ENCODE measurements at places on chromosomes 12 and 14.

- no peak for DNase-seq
Observed at GRCh38 chr14:90611936-90612335, 204.3 kb downstream of the TTC7B start.

- no peak for DNase-seq
Observed at GRCh38 chr12:130589540-130590317, 126.4 kb downstream of the RIMBP2 start.

- DNase-seq: no peak
Observed at GRCh38 chr12:120821878-120822277, 82.3 kb downstream of the SPPL3 start.

- DNase-seq: no peak
Observed at GRCh38 chr12:6204533-6205143, 4.4 kb downstream of the CD9 start.

GRCh38 chr14:104249089-104249488, 110.7 kb downstream of the KIF26A start:
- DNase-seq: no peak

DNA sequence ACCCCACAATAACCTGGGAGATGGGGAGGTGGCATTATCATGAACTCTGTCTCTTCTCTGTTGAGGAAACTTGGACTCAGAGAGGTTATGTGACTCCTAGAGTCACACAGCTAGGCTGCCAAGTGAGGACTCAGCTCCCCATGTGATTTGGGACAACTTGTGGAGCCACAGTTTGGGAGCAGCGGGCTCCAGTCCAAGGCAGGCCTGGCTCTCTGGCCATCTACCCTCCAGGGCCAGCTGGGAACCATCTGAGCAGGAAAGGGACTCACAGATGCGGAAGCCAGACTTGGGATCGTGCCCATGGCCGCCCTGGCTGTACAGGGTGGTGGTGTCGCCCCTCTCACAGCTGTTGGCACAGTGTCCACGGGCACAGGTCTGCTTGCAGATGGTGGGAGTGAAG, 59.1 kb downstream of the ISCA2 start:
- DNase-seq: no peak

GRCh38 chr12:85394809-85395208, 114.8 kb downstream of the ALX1 start:
- DNase-seq: no peak

DNA sequence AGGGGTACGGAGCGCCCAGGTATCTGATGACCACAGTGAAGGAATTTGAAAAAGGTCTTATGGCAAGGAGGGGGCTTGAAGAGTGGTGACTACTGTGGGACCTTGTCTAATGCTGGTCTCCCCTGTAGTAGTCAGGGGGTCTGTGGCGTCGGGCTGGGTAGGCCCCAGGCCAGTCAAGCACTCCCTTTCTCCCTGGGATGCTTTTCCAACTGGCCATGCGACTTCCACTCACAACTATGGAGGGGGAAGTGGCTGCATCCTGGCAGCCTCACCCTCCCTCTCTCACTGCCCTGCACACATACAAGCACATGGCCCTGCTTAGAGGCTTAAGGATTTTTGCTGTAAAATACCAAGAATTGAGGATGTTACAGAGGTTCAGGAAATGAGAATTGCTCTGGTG, 4.1 kb downstream of the TSPAN11 start:
- no peak for DNase-seq

- DNase-seq: no peak
Observed at GRCh38 chr12:24904871-24905270, 44.0 kb downstream of the BCAT1 start.

DNA sequence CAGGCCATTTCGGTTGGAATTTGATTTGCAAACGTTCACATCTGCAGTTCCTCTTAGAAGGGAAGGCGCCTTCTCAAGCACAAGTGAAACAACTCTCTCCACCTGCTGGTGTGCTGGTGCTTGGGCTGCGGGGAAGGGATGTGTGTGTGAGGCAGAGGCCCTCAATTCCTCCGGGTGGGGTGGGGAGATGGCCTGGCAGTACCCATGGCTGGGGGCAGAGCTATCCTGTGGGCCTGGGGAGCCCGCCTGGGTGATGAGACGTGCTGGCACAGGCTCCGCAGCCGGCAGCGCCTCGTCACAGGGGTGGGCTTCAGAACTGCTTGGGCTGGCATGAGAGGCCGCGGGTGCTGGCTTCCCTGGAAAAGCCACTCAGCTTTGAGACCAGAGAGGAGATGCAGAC, 28.9 kb upstream of the TDRD9 start:
- no peak for DNase-seq

DNA sequence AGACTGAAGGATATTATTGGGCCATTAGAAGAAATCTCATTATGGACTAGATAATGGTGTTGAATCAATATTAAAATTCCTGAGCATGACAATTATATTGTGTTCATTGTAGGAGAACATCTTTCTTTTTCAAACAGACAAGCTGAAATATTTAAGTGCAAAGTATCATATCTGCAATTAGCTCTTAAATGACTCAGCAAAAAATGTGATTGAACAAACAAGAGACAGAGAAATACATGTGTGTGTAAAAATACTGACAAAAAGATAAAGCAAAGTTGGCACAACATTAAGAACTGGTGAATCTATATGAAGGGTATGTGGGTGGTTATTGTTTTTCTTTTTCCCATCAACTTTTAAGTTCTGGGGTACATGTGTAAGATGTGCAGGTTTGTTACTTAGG, 9.5 kb downstream of the CEP290 start:
- no peak for DNase-seq

DNA sequence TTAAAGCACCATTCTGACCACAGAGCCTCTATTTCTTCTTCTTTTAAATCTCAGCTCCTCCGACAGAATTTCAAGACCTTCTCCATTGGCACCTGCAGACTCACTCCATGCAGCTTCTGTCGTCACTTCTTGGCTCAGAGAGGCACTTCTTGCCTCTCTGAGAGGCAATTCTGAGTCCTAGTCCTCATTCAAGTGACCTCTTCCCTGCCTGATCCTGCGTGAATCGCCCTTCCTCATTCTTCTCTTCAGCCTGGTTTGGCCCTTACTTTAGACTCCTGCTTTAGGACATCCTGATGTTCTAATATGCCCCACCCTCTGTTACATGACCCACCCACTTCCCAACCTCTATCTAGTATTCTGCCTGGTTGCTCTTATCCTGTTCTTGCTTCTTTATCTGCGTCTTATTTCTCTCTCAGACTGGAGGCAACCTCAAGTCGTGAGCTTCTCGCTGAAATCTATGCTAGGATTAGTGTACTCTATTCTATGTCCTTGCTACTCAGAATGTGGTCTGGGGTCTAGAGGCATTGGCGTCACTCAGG, 55.6 kb upstream of the CISTR start:
- DNase-seq: no peak

DNA sequence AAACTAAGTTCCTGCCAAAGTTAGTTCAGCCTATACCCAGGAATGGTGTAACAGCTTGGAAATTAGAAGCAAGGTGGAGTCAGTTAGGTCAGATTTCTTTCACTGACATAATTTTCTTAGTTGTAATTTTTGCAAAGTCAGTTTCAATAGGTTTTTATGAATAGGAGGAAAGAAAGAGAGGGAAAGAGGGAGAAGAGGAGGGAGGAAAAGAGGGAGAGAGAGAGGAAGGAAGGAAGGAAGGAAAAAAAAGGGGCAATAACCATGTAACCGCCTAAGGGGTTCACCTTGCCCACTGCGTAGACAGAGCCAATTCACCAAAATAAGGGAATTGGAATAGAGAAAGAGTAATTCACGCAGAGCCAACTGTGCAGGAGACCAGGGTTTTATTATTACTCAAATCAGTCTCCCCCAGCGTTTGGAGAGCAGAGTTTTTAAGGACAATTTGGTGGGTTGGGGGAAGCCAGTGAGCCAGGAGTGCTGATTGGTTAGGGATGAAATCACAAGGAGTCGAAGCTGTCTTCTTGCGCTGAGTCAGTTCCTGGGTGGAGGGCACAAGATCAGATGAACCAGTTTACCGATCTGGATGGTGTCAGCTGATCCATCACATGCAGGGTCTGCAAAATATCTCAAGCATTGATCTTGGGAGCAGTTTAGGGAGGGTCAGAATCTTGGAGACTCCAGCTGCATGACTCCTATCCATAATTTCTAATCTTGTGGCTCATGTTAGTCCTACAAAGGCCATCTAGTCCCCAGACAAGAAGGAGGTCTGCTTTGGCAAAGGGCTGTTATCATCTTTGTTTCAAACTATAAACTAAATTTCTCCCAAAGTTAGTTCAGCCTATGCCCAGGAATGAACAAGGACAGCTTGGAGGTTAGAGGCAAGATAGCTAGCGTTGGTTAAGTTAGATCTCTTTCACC, 126.0 kb upstream of the AMIGO2 start:
- no peak for DNase-seq

- no peak for DNase-seq
Observed at GRCh38 chr14:63962906-63963305, 110.1 kb downstream of the SYNE2 start.

GRCh38 chr14:34835312-34835711, 39.8 kb downstream of the BAZ1A start:
- no peak for DNase-seq

- DNase-seq: peak; percentile 19
Observed at GRCh38 chr12:113912760-113913329, 53.3 kb downstream of the RBM19 start.

GRCh38 chr12:46886541-46887041, 60.8 kb upstream of the SLC38A4 start:
- no peak for DNase-seq

- DNase-seq: no peak
Observed at GRCh38 chr14:94111276-94112095, 950 bp downstream of the IFI27 start.

DNA sequence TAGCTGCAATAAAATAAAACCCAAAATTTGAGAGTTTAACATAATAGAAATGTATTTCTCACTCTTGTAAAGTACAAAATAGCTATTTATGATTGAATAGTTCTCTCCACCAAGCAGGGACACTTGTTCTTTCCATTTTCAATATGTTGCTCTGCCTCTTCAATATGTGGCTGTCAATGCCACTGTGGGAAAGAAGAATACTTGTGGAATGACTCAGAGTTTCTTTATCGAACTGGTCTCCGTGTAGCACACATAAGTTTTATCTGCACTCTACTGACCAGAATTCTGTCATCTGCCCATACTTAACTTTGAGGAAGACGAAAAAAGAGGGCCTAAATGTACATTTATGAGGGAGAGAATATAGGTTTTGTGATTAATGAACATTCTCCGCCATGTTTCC, 256.9 kb downstream of the ATXN7L3B start:
- DNase-seq: no peak

GRCh38 chr12:20585913-20586312, 109.2 kb upstream of the SLCO1C1 start:
- DNase-seq: no peak

DNA sequence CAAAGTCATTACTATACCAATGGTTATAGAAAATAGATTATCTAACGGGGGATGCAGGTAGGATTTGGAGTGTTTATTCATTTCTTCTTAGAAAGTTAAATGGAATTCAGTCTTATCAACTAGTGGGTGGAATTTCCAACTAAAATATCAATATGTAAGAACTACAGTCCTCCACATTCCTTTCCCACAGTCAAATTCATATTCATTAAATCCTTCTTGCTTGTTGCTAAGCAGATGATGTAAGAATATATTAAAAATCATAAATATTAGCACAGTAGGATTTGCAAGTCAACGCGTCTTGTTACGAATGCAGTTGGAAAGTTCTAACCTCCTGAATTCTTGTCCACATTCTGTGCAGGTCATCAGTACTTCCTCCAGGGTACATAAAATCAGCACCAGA, 259.2 kb downstream of the CPNE8 start:
- no peak for DNase-seq

DNA sequence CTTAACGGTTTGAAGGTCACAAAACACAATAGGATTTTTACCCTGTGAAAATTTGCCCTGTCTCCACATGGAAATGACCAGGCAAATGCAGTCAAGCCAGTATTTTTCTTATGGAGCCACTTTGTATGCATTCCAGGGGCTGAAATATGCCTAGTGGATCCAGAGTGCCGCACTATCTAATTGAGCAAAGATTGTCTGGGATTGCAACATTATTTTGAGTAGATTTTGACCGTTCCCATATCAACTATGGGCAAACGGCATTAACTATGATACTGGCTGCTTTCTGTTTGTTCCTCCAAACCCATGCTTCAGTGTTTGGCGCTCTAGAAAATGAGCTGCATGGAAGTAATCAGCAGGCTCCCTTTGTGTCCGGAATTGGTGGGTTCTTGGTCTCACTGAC, 223.0 kb downstream of the BTG1 start:
- DNase-seq: no peak

GRCh38 chr12:58943079-58943478, 22.8 kb upstream of the LRIG3 start:
- no peak for DNase-seq

DNA sequence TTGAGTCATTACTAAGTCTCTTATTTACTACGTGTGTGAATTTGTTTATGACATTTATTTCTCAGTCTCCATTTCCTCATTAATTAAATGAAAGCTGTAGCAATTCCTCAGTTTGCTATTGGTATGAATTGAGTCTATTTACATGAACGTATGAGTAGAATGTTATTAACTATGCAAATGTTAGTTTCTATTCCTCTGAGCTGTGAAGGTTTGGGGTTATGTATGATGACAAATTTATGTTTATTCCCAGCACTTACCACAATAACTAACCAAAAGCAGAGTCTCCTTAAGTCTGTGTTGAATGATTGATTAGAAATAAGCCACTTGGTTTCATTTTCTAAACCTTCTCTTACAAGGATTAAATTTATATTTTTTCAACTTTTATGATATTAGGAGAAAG, 1340.9 kb downstream of the FSCB start:
- DNase-seq: no peak

DNA sequence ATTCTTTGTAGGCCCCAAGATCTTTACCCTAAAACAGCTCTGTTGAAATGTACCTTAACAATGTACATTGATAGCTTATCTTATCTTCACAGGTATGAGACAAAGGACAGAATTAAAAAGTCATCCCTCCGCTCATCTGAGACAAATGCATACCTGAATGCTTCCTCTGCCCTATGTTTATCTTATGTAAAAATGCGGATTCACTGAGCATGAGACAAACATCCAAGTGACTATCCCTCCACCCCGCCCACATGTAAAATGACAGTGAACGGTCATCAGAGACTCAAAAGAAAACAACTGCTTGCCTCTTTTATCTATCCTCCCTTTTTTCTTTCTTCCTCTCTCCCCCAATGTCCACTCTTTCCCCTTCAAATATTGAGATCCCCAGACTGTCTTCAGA, 37.2 kb upstream of the ZNF740 start:
- no peak for DNase-seq

GRCh38 chr12:123943816-123944215, 28.8 kb downstream of the CCDC92 start:
- DNase-seq: no peak

- DNase-seq: no peak
Observed at GRCh38 chr14:101958418-101959180, 5.8 kb upstream of the DYNC1H1 start.
